Posterior vena cava (tissue), 2 donors: ENCODE measurements at places on chromosomes 13 and 19. TPM values are rescaled to one million over a fixed set of nuclear protein-coding genes. Genes with fewer than 3 reads are reported as not detected.

- DNase-seq: no peak
Observed at GRCh38 chr13:29195456-29195855, 375.3 kb downstream of the MTUS2 start.

DNA sequence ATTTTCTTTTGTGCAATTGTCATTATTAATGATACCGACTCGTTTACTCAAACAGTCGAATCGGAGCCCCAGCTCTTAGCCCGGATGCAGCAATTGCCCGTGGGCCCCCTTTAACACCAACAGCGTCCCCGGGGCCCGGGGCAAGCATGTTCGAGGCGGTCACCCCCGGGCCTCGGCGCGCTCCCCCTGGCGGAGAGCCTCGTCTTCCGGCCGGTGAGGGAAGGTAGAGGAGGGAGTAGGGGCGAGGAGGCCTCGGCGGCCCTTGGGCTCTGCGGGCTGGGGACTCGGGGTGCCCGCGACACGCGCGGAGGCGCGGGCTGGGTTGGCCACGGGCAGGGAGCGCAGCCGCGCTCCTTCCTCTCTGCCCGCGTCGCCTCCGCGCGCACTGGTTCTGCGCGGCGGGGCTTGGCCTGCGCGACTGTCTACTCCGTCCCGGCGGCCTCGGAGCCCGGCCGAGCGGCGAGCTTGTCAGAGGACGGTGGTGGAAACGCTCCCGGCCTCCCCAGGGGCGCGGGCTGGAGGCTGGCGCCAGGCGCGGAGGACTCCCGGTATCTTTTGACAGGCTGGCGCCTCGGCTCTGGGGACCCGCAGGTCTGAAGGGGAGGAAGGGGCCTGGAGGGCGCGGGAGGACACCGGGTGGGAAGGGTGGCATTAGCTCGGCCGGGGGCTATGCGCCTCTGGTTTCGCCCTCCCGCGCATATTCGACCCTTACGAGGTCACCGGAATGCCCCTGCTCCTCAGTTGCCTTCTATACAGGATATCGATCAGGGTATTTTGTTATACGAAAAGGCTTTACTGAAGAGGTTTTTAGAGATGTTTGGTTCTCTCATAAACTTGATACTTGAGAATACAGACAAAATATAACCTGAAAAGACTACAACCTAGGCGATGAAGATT lies 1.5 kb downstream of the BIVM start:
- peak; percentile 94 for DNase-seq

- no peak for DNase-seq
Observed at GRCh38 chr13:73129023-73129422, 70.2 kb downstream of the KLF5 start.

- DNase-seq: peak; percentile 85
Observed at GRCh38 chr13:33610438-33611120, 207.4 kb upstream of the RFC3 start.

GRCh38 chr19:6425732-6426620 lies 1.4 kb upstream of the KHSRP start:
- DNase-seq: no peak

- DNase-seq: no peak
Observed at GRCh38 chr19:13629687-13630357, 123.5 kb upstream of the CACNA1A start.

- peak; percentile 54 for DNase-seq
Observed at GRCh38 chr19:401866-402511, 7.0 kb downstream of the C2CD4C start.

DNA sequence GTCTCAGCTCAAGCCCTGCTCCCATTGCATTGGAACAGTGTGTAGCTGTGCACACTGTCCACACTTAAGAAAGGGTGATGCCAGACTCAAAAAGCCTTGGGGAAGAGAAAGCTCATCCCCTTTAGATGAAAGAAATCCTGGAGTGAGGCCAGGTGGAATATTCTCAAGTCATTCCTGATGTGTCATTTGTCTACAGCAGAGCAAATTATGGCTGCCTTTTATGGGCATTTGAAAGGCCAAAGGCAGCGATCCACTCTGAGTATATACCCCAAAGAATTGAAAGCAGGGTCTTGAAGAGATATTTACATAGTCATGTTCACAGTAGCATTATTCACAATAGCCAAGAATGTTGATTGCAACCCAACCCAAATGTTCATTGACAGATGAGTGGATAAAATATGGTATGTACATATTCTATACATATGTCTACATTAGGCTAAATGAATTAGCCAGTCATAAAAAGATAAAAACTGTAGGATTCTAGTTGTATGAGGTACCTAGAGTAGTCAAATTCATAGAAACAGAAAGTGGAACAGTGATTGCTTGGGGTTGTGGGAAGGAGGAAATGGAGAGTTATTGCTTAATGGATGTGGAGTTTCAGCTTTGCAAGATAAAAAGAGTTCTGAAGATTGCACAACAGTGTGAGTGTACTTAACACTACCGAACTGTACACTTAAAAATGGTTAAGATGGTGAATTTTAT lies 214.9 kb downstream of the KCNRG start:
- DNase-seq: no peak

The PBX4 gene
- 0.29 TPM for total RNA-seq
